ENCODE measurements at places on chromosomes 2 and 18.
A peak's percentile ranks its signal among the peaks of the same experiment; 100 is the strongest.

GRCh38 chr2:181948227-181948626, 37.4 kb upstream of the PPP1R1C start:
- DNase-seq: no peak

GRCh38 chr2:162403884-162404283, 60.0 kb downstream of the GCA start:
- no peak for DNase-seq

DNA sequence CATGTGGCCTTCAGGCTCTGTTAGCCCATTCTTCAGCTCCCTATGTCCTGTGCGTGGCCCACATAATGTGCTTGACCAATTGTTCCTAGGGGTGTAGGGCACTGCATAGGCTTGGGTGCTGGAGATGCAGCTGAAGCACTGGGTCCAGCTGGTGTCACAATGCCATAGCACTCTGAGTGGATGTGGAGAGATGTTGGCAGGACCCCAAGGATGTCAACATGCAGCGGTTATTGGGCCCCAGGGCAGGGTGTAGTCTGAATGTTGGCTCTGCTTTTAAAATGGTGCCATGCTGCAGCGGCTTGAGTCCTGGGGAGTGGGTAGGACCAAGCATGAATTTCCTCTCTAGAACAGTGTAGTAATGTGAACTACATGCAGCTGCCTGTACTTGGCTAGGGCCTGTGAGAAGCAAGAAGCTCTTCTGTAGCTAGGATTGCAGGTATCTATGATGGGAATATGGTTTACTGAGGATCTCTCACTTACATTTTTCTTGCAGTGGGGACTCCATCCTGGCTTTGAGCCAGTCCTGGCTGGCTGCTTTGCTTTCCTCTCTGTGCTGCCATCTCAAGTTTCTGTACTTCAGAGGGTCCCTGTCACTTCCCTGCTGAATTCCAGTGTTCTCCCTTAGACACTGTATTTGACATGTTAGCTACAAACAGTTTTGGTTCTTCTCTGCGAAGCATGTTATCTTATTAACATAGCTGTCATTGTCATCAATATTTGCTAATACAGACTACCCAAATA, 148.4 kb downstream of the CSRNP3 start:
- no peak for DNase-seq

DNA sequence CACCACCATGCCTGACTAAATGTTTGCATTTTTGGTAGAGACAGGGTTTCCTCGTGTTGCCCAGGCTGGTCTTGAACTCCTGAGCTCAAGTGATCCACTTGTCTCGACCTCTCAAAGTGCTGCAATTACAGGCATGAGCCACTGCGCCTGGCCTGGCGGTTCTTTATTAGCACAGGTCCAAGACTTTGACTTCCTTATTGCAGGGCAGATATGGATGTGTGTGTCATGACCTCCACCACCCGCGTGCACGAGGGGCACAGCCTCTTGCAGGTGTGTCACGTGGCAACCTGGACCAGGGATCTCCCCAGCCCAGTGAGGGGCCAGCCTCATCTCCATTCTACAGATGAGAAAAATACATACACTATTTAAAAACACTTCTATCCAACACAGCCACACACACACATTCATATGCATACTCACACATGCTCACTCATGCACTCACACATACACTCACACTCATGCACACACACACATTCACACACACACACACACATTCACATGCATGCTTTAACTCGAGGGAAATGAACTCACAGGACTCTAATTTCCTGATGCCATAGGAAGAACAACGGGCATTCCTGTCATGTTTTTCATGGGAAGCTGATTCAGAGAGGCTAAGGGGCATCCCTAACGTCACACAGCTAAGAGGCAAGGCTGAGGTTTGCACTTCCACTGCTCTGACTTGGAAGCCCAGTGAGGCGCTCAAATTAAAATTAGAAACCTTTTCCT, 38.8 kb downstream of the RRM2 start:
- DNase-seq: no peak

DNA sequence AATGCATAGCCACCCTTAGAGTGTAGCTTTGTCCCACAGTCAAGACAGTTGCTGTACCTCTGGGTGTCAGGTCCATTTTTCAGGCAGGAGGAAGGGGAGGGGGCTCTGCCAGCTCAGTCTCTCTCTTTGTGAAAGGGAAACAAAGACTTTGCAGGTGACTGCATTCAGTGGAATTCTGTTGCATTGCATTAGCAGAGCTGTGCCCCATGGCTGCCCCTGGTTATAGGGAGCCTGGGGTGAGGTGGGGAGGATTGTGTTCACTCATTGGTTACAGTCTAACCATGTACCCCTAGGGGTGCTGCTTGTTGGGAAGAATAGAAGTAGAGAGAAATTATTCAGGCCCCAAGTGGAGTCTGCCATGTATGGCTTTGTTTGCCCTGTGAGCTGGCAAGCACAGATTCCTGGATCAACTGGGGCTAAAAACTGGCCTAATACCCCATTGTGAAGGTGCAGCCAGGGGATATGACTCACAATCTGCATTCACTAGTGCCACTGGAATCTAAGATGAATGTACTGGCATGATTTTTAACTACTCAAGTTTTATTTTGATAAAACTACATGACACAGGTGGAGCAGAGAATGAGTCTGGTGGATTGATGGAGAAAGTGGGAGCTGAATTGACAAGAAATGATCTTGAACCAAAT, 118.4 kb downstream of the SH3BP4 start:
- no peak for DNase-seq

DNA sequence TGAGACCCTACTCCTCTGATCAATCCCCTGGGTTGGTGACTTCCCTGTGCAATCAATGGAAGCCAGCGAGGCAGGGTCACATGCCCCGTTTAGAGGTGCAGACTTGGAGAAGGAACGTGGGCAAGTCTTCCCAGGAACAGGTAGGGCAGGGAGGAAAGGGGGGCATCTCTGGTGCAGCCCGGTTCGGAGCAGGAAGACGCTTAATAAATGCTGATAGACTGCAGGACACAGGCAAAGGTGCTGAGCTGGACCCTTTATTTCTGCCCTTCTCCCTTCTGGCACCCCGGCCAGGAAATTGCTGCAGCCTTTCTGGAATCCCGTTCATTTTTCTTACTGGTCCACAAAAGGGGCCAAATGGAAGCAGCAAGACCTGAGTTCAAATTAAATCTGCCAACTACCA, 821 bp upstream of the PROC start:
- DNase-seq: no peak

- no peak for DNase-seq
Measured at GRCh38 chr18:26978812-26979341, 113.4 kb upstream of the AQP4 start.

GRCh38 chr18:62832282-62832681, 116.9 kb downstream of the PHLPP1 start:
- no peak for DNase-seq

DNA sequence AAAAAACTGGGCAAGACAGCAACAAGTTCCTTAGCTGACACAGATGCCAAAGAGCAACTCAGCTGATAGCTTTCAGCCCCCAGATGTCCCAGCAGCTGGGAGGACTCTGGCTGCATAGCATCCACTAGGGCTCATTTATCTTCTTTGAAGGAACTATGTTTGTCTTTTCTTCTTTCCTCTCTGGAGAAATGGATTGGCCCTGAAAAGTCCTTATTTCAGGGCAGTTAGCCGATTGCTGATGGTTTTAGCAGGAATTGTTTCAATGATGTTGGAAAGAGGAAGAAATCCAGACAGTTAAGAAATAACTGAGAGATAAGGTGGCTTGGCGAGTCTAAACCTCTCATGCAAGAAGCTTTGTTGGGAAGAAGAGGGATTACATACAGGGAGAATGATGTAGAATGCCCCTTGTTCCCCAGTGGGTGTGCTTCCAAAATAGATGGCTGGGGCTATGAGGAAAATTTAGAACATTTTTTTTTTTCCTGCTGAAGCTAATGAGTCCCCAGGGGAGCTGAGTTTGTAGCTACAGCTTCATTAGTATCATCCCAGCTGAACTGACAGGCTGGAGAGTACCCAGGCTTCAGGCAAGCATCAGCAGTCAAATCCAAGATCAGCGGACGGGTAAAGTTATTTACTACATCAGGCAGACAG, 33.6 kb upstream of the SERPINE2 start:
- DNase-seq: no peak

- DNase-seq: no peak
Measured at GRCh38 chr2:237873421-237873831, 14.0 kb downstream of the RAMP1 start.

GRCh38 chr2:211367293-211367692, 810.9 kb downstream of the CPS1 start:
- no peak for DNase-seq

DNA sequence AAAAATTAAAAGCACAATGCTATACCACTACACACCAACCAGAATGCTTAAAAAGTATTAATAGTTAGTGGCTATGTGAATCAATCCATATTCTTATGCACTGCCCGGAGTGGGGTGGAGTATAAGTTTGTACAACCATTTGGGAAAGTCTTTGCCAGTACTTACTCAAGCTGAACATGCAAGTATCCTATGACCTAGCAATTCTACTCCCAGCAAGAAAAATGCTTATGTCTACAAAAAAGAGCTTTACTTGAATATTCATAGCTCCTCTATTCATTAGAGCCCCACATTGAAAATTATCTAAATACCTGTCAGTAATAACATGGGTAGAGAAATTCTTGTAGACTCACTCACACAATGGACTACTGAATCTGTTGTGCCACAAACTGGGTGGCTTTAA, 21.4 kb upstream of the CNOT11 start:
- DNase-seq: no peak

GRCh38 chr2:207155516-207156444, 10.0 kb downstream of the KLF7 start:
- DNase-seq: no peak

- DNase-seq: peak; percentile 24
Measured at GRCh38 chr2:231642631-231643494, 50.2 kb downstream of the TEX44 start.

- no peak for DNase-seq
Measured at GRCh38 chr2:186594001-186594722, 4.3 kb downstream of the ITGAV start.

DNA sequence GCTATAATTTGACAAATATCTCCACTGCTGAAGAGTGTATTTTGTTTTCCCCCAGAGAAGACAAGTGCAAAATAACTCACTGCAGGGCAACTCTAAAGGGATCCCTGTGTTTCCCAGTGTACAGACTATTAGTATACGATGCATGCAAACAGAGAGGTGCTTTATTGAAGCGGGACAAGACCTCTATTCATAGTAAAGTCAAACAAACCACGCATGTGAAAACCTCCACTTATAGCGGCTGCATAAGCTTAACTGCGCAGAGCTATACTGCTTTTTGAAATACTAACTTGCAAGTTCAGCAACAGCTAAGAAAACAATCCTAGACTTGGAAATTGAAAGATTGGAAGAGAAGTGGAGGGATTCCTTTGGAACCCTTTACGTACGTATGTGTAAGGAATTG, 15.6 kb downstream of the RNF144A start:
- DNase-seq: no peak

- DNase-seq: no peak
Measured at GRCh38 chr18:35005963-35006577, 35.1 kb upstream of the MAPRE2 start.

All from stimulated activated CD8-positive, alpha-beta memory T cell treated with anti-CD3 and anti-CD28 coated beads, Interleukin-4, amount 100 ng/mL, for 4 hours (primary cell).